SK-N-MC (cell line): ENCODE measurements at places on chromosomes 11 and 22.

- no peak for DNase-seq
These were observed 162.1 kb downstream of the MN1 start for GRCh38 chr22:27639248-27640086.

- DNase-seq, result no peak
These were observed 88.0 kb downstream of the ZBTB16 start for GRCh38 chr11:114147375-114148012.

DNA sequence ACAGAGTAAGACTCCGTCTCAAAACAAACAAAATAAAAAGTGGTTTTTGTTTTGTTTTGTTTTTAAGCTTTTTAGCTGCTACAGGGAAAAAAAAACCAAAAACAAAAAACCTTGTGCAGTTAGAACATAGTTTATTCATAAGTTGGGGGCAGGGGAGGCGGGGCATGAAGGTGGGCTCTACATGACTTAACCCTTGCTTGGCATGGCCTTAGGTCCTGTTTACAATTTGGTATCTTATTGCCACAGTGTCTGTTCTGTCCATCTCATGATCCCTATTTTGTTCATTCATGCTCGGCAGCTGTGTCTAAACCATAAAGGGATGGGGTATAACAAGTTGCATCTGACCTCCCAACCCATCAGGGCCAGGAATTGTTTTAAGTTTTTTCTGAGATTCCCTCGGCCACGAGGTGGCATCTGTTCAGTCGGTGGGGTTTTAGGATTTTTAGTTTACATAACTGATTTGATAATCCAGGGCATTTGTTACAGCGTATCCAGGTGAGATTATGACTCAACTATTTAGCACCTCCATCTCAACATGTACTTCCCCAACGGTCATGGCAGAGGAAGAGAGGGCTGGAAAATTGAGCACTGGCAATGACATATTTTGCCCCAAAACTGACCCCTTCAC is 6.9 kb downstream of the AP5B1 start:
- DNase-seq, result no peak

DNA sequence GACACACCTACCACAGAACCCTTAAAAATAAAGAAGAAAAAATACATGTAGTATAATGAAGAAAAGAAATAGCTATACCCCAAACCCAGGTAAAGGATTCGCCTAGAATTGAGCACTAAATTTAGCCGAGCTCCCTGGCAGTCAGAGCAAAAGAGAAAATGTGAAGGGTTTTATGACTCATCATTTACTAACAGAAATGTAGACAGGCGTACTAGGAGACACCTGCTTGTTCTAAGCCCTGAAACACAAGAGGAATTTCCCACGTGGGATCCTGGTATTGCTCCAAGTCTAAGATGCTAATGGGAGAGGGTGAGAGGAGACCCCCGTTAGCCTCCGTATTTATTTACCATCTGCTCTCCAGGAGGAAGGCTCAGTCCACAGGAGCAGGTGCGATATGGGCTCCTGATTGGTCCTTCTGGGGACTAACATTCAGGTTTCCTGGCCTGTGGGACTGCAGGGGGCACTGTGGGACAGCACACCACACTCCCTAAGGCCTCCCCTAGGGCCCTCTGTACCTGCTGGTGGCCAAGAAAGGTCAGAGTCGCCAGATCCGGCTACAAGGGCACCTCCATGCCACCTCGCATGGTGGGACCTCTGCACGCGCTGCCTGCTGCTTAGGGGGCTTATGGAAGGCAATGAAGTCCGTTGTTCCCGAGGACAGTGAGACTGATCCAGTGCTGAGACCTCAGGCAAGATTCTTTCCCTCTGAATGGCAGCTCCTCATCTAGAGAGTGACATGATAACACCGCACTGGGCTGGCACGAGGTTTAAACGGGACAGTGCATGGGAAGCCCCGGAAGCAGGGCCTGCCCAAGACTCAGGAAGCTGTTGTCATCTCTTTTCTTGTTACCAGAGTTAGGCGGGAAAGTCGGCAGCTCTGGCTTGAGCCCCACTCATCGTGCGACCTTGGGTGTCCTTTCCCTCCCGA is 25.8 kb downstream of the KCNC1 start:
- DNase-seq, result no peak

DNA sequence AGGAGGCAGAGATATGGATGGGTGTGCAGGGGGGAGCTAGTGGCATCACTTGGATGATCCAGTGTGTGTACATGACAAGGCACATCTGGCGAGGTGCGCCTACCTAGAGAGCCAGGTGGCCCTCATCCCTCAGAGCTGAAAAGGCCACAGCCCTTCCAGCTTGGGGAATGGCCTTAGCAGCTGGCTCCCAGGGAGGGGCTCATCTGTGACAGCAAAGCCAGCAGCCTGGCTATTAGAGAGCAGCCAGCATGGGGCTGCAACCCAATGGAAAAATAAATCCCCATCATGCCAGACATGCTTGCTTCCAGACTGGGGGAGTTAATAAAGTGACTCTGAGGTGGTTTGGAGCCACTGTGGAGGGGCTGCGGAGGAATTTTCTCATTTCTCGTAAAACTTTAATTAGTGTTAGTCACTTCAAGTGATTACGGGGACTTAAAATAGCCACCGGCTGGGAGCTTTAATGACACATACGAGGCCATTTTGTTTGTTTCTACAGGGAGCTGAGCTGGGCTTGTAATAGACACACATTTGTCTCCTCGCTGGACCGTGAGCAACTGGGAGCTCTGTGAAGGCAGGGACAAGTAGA is 111.2 kb upstream of the ALX4 start:
- no peak for DNase-seq

- DNase-seq, result no peak
These were observed at the start of gene UPB1 for GRCh38 chr22:24494528-24495364. Gene UPB1, plus strand, starts transcription at chr22:24495332. Its CDS starts 72 bp downstream, at chr22:24495404.
